ENCODE measurements at places on chromosomes 2 and 18.
A peak's percentile ranks its signal among the peaks of the same experiment; 100 is the strongest.

- no peaks in the 10 kb centered on the region for H3K36me3 ChIP-seq
- H3K27ac ChIP-seq = no peak overlapping the region
- H3K27me3 ChIP-seq = no peaks in the 10 kb centered on the region
Measured at GRCh38 chr18:45119876-45120275, 439.2 kb downstream of the SETBP1 start.

DNA sequence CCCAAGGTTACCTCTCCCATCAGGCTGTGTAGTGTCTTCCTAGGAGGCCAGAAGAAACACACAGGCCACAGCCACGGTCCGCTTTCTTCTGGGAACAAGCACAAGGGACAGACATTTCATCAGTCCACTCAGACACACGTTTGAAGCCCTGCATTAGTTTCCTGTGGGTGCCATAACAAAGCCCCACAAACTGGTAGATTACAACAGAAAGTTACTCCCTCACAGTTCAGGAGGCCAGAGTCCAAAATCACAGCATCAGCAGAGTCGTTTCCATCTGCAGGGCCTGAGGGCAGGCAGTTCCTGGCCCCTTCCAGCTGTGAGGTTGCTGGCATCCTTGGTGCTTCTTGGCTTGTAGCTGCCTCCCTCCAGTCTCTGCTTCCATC is 8.8 kb upstream of the PRLH start:
- no peak overlapping the region for H3K27ac ChIP-seq
- H3K4me3 ChIP-seq = no peak overlapping the region
- no peaks in the 10 kb centered on the region for H3K4me1 ChIP-seq
- H3K27me3 ChIP-seq = peaks cover 19% of the 10 kb centered on the region
- H3K36me3 ChIP-seq = peaks cover 4% of the 10 kb centered on the region

DNA sequence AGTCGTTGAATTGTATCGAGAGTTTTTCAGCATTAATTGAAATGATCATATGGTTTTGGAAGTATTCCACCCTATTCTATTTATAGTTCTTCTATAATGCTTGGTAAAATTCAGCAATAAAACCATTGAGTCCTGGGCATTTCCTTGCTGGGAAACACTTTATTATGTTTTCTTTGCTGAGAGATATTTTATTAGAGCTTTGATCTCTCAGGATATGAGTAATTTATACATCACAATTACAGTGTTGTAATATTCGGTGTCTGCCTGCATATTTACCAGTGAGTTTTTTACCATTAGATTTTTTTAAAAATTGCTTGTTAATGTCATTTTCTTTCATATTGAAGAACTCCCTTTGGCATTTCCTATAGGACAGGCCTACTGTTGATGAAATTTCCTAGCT is 402.7 kb upstream of the FSIP2 start:
- no peak for DNase-seq
- H3K27ac ChIP-seq = no peak overlapping the region
- H3K36me3 ChIP-seq = no peaks in the 10 kb centered on the region
- no peaks in the 10 kb centered on the region for H3K27me3 ChIP-seq
- H3K4me1 ChIP-seq = no peaks in the 10 kb centered on the region

GRCh38 chr2:18398833-18399232 is 161.6 kb downstream of the RDH14 start:
- no peaks in the 10 kb centered on the region for H3K36me3 ChIP-seq
- H3K4me3 ChIP-seq = no peak overlapping the region
- no peak for DNase-seq

GRCh38 chr2:173866874-173867618 is 98.1 kb downstream of the SP3 start:
- no peak overlapping the region for H3K27ac ChIP-seq
- no peak overlapping the region for H3K4me3 ChIP-seq

GRCh38 chr2:209570194-209570593 is 146.3 kb downstream of the MAP2 start:
- H3K27ac ChIP-seq = no peak overlapping the region
- no peak for DNase-seq
- H3K36me3 ChIP-seq = no peaks in the 10 kb centered on the region
- no peaks in the 10 kb centered on the region for H3K27me3 ChIP-seq

DNA sequence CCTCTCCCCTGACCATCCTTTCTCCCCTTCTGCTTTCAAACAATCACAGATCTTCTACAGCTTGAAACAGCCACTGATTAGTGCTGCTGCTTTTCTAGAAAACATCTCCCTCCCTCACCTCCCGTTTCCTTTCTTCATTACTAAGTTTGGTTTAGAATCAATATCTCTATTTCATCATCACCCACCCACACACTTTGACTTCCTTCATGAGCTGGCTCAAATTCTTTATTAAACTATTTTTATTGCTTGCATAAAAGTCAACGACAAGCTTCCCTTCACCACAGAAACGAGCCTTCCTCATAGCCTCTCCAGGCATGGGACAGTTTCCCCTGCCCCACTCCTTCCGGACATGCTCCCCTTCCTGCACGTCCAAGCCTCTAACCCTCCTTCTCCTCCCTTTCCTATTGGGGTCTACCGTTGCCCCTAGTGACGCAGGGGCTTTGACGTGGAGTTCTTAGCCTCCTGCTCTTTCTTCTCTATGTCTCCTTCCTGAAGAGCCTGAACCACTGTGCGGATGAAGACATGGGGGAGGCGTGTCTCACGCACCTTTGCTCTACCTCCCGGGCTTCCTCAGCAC is 172.0 kb downstream of the AFF3 start:
- DNase-seq = no peak
- H3K4me3 ChIP-seq = no peak overlapping the region
- no peaks in the 10 kb centered on the region for H3K27me3 ChIP-seq
- H3K4me1 ChIP-seq = peaks cover 24% of the 10 kb centered on the region
- H3K27ac ChIP-seq = peak overlapping the region; percentile 29
- H3K36me3 ChIP-seq = peaks cover 54% of the 10 kb centered on the region

GRCh38 chr2:234158812-234159211 is 108.3 kb downstream of the SPP2 start:
- H3K4me3 ChIP-seq = no peak overlapping the region
- H3K4me1 ChIP-seq = peaks cover 15% of the 10 kb centered on the region
- H3K27ac ChIP-seq = no peak overlapping the region
- peaks cover 18% of the 10 kb centered on the region for H3K27me3 ChIP-seq

- H3K4me3 ChIP-seq = no peak overlapping the region
- no peaks in the 10 kb centered on the region for H3K36me3 ChIP-seq
- DNase-seq = no peak
- H3K27me3 ChIP-seq = no peaks in the 10 kb centered on the region
- peaks cover 15% of the 10 kb centered on the region for H3K4me1 ChIP-seq
Measured at GRCh38 chr2:239366740-239367139, 34.1 kb downstream of the HDAC4 start.

GRCh38 chr18:13328213-13328612 is 109.7 kb downstream of the LDLRAD4 start:
- H3K36me3 ChIP-seq = no peaks in the 10 kb centered on the region
- H3K27ac ChIP-seq = no peak overlapping the region
- H3K4me1 ChIP-seq = peaks cover 6% of the 10 kb centered on the region
- no peak overlapping the region for H3K4me3 ChIP-seq
